ENCODE measurements at places on chromosomes 2 and 18.

GRCh38 chr2:27703638-27704341 is 40.1 kb downstream of the SLC4A1AP start:
- peak; percentile 70 for DNase-seq

- DNase-seq: no peak
These were observed 159.8 kb downstream of the KLHL29 start for GRCh38 chr2:23544589-23545295.

GRCh38 chr2:125730921-125731320 is 925.0 kb upstream of the GYPC start:
- no peak for DNase-seq

- DNase-seq: no peak
These were observed 266.3 kb downstream of the SATB2 start for GRCh38 chr2:199191461-199191860.

DNA sequence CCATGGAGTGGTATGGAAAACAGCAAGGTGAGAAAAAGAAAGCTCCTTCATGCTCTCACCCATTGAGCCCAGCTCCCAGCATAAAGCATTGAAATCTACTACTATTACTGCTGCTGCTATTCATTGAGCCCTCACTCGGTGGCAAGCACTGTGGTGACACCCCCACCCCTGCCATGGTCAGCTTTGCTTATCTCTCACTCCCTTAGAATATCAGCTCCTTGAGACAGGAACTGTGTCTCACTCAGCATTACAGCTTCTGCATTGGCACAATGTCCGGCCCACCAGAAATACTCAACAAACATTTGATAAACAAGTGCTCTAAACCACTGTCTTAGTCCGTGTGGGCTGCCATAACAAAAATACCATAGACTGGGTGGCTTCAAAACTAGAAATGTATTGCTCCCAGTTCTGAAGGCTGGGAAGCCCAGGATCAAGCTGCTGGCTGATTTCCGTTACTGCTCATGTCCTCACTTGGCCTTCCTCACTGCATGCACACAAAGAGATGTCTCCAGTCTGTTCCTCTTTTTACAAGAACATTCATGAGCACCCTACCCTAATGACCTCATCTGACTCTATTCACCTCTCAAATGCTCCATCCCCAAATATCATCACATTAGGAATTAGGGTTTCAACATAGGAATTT is 116.3 kb downstream of the ZBTB7C start:
- DNase-seq: no peak

- DNase-seq: no peak
These were observed 5.4 kb downstream of the CXCR4 start for GRCh38 chr2:136112317-136113208.

DNA sequence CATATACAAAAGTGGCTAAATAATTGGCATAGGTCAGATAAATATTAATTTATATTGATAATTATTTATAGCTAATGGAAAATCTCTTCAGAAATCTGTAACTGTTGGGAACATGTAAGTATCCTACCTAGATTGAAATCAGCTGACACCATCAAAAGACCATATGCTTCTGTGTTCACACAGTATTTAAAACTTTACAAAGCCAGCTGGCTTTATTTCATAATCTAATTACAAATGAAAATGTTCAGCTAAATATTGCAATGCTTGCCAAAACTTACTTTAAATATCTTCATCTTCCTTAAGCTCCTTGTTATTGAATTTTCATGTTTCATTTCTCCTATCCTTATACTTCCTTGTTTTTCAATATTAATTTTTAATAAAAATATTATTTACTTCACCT is 190.9 kb upstream of the DOK6 start:
- DNase-seq: no peak

DNA sequence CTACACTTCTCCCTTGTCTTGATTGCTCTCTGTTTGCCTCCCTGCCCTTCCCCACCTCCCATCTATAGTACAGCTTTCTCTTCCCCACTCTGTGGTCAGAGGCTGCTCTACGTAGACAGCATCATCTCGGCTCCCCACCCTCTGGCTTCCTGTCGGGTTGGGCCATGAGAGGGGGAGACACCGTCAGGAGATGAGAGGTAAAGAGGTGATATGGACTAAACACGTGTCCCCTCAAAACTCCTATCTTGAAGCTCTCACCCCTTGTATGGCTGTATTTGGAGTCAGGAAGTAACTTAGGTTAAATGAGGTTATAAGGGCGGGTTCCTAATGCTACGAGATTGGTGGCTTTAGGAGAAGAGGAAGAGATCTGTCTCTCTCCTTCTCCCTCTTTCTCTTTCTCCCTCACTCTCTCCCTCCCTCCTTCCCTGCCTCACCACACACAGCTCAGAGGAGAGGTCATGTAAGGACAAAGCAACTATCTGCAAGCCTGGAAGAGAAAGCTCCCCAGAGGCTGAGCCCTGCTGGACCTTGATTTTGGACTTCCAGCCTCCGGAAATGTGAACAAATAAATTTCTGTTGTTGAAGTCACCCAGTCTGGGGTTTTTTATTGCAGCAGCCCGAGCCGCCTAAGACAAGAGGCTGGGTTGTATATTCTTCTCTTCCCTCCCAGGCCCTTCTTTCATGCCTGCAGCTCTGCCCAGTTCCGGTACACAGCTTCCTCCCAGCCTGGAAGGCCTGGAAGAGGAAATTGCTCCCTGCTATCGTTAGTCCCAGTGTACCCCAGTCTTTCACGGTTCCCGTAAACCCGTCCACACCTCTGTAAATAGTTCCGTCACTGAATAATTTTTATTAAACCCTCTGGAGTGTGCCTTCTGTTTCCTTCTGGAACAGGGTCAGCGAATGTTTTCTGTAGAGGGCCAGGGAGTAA is 138.0 kb downstream of the AKAIN1 start:
- DNase-seq: no peak

DNA sequence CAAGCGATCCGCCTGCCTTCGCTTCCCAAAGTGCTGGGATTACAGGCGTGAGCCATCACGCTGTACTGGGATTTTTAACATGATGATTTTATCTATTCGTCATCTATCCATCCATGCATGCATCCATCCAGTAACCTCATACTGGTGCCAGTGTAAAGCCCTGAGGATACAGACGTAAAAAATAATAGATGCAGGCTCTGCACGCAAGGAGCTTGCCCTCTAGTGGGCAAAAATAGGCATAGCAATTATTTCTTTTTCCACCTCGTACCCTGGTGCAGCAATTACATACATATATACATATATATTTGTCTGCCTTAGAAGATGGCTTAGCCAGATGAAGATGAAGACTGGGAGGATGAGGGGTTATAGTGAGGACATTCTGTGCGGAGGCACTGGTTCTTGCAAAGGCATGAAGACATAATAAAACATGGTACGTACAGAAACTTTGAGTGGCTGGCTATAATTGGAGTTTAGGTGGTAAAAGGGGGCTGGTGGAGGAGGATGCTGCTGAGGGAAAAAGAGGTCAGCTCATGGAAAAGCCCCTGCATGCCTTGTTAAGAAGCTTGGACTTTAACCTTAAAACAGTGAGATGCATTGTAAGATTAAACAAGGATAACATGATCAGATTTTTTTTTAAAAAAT is 19.6 kb upstream of the RPIA start:
- no peak for DNase-seq

DNA sequence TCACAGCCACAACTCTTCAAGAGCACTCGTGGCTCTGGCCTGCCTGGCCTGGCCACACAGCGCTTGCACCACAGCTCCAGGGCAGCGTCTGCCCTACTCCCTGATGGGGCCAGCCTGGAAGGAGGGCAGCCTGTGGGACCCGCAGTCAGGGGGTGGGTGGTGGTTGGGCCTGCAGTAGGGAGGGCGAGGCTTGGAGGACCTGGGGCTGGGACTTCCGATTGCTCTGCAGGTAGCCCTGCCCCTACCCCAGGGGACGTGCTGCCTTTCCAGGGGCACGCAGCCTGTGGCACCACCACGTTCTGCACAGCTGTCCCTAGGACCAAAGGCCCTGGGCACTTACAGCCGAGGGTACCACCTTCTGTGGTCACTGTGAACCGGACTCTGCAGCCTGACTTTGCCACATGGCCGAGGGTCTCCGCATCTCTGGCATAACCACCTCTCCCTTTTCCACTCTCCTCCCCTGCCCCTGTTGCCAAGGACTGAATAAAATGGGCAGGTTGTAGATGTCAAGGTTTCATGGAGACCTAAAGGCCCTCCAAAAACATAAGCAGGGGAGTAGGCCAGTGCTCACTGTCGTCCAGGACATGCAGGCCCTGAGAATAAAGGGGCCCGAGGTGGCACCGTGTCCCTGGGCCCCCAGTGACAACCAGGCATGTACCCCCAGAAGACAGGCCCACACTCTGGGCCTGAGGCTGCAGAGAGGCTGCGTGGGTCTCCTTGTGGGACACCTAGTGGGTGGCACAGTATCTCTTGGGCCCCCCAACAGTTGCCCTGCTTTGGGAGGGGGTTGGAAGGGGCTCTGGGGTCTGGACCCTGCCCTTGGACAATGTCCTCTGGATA is 87.3 kb downstream of the INHBB start:
- DNase-seq: no peak

- DNase-seq: no peak
These were observed 29.9 kb upstream of the RUFY4 start for GRCh38 chr2:218039171-218039570.

DNA sequence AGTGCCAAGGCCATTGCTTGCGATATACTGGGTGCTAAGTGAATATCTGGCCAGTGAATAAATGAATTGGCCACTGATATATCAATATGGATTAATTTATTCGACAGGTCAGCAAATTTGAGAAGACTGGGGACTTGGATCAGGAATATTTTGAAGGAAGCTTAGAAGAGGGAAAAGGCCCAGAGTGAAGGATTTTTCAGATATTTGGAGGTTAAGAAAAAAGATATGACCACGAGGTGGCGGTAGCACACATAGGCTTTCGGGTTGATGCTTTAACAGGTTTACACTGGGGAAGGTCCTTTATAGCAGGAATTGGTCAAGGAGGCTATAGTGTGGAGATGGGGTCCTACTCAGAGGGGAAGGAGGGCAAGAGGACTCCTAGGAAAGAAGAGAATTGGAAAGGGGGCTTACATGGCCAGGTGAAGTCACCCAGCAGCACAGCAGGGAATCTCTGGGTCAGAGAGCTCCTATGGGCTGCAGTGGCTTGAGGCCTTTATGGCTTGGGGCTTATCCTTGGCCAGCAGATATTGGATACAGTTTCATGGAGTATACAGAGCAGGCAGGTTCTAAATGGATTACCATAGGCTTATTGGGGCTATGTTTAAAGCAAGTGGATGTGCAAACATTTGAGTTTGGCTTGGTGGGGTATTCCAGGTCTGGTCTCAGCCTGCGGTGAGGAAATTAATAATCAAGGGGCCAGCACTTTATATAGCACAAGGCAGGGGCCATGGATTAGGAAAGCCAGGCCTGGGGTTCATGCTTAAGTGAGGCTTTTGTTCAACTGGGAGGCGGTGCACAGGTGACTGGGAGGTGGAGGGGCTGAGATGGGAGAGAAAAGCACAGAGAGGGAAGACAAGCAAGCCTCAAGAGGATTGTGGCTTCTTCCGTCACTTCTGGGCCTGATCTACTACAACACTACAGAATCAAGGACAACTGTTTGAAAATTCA is 9.7 kb downstream of the IL1RN start:
- no peak for DNase-seq

DNA sequence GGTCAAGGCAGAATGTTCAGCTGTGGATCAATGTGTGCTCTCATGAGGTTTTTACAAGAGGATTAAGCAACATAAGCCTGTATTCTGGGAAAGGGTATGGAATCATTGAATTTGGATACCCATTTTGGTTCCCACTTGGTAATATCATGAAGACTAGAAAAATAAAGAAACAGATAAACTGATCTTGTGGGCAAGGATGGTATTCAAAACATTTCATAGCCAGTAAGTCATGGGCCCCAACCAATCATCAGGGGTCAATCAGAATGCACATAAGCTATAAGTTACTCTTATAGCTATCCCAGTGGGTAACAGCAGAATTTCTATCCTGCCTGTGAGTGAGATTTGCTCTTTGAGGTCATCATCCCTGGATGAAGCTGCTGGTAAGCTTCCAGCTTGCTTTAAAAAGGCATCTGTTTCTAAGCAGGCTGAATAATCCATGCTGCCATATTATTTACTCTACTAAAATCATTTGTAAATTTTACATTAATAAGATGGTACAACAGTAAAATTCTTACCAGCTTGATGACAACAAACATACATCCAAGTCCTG is 291.2 kb downstream of the RAD51AP2 start:
- no peak for DNase-seq

- DNase-seq: no peak
These were observed 22.1 kb upstream of the TNS1 start for GRCh38 chr2:218024871-218025270.

GRCh38 chr18:14976736-14977430 is 228.9 kb downstream of the ANKRD30B start:
- DNase-seq: no peak

DNA sequence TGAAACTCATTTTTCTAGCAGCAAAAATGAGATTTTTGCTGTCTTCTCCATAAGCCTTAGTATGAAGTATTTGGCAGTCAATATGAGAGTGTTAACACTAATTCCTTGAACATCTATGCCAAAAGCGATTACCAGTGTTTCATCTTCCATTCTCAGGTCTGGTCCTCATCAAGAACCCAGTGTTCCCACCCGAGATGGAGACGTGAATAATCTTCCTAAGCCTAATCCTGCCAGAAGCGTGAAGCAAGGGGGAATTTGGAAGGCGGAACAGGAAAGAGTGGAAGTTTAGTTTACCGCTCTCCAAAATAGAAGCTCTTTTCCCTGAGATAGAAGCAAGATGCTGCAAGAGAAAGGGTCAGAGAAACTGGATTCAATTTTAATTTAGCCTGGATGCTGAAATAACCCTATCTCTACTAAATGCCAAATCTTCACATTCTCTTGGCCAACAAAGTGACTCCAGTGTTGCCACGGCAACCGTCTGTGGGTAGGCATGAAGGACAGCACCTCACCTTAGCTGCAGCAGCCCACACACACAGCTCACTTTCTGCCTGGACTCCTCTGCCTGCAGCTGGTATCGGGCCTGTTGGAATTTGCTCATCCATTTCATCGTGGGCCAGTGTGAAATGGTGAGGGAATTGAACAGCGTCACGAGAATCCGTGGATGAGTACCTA is 711.1 kb downstream of the CBLN2 start:
- DNase-seq: no peak
